Right lung (tissue), 10 donors: ENCODE measurements at places on chromosomes 5 and 9. TPM values are rescaled to one million over a fixed set of nuclear protein-coding genes. Genes with fewer than 3 reads are reported as not detected.
A peak's percentile ranks its signal among the peaks of the same experiment; 100 is the strongest.

- no peak for DNase-seq
Observed at GRCh38 chr5:177288191-177288590, 15.3 kb downstream of the RAB24 start.

GRCh38 chr5:120446068-120446492 is 18.0 kb upstream of the PRR16 start:
- DNase-seq: peak; percentile 73

DNA sequence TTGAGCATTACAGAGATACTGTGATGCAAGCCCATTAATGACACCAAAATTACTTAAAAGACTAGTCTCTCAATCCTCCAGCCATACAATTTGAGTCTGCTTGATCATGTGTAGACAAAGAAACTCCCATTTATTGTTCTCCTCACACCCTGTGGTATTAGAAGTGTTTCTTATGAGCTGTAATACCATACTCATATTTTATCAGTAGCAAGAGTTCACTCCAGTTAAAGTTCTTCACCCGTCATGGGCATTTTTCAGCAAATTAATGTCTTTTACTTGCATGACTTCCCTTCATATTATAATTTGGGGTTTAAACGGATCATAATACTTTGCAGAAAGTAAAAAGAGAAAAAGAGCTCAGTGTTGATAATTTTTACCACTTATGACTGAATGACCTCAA is 242.9 kb downstream of the BNC2 start:
- DNase-seq: no peak

DNA sequence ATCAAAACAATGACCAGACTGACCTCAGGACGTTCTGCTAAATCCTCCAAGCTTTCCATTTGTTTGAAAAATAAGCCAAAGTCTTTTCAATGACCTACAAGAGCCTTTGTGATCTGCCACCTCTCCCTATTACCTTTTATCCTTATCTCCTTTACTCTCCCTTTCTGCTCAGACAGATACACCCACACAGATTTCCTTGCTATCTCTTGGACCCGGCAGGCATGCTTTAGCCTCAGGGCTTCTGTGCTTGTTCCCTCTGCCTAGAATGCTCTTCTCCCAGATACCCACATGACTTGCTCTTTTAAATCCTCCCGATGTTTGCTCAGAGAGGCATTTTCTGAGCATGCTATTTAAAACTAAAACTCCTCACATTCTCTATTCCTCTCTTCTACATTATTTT is 8.9 kb upstream of the ELOVL7 start:
- DNase-seq: no peak

DNA sequence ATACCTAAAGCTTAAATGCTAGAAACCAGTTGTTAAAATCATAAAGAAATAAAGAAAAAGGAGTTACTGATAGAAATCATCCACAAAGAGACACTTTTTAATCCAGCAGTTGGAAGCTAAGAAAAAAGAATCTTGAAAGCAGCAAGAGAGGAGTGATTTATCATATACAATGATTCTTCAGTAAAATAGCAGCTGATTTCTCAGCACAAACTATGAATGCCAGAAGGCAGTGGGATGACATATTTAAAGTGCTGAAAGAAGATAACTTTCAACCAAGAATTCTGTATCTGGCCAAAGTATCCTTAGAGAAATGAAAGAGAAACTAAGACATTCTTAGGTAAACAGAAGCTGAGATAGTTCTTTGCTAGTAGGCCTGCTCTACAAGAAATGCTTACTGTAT is 366.0 kb downstream of the HTR1A start:
- no peak for DNase-seq

GRCh38 chr5:157288405-157289163 is 22.7 kb downstream of the CYFIP2 start:
- DNase-seq: no peak

DNA sequence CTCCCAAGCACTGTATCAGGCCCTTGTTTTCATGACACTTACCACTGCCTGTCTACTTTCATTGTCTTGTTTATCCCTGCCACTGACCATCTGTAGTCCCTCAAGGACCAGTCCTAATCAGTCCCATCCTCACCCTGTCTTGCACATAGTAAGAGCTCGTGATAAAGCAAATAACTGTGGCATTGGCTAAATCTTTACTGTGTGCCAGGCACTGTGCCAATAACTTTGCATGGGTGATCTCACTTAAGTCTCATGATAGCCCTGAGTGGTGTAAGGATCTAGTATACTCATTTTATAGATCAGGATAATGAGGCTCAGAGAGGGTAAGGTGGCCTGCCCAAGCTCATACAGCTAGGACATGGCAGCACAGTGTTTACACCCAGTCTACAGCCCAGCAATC is 5.6 kb downstream of the CDX1 start:
- no peak for DNase-seq

- no peak for DNase-seq
Observed at GRCh38 chr5:111584651-111585050, 72.3 kb upstream of the STARD4 start.

DNA sequence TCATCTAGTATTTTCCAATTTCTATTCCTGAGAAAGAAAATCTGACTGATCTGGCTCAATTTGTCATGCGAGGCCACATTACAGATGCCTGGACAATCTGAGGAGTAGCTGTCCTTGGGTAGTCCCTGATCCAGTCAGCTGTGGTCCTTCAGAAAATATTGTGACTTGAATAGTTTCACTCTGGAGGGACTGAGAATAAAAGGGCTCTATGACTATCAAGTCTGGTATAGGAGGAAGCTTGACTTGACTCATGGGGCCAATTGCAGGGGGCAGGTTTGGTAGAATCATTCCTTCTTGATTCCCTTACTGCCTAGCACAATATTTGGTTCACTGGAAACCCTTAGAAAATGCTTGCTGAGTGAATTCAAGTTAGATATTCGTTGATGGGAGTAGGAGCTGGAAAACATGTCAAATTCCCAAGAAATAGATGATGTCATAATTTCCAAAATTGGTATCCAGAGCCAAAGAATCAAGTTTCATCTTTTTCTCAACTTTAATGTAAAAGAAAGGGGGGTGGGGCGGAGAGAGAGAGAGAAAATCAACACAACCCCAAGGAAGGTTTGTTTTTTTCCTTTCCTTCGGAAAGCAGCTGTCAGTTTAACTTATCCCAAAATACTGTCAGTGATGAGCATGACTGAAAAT is 32.4 kb upstream of the STX17 start:
- no peak for DNase-seq

GRCh38 chr5:50962934-50963872 is 296.8 kb downstream of the PARP8 start:
- peak; percentile 57 for DNase-seq

GRCh38 chr9:89461265-89461664 is 36.6 kb downstream of the SEMA4D start:
- no peak for DNase-seq

DNA sequence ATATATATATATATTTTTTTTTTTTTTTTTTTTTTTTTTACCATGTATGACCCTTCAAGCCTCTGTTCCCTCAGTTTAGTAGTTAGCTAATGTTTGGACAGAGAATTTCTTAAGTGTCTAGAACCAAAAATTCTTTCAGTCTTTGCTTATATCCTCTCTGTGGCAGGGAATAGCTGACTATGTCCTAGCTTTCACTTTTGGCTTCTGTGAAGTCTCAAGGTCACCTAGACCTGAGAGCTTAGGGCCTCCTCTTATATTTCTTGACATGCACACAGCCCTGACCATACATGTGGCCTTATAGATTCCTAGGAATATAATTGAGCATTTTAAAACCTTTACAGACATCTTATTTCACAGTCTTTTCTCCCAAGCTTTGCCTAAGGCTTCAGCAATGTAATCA is 930.8 kb upstream of the CDH9 start:
- DNase-seq: no peak

DNA sequence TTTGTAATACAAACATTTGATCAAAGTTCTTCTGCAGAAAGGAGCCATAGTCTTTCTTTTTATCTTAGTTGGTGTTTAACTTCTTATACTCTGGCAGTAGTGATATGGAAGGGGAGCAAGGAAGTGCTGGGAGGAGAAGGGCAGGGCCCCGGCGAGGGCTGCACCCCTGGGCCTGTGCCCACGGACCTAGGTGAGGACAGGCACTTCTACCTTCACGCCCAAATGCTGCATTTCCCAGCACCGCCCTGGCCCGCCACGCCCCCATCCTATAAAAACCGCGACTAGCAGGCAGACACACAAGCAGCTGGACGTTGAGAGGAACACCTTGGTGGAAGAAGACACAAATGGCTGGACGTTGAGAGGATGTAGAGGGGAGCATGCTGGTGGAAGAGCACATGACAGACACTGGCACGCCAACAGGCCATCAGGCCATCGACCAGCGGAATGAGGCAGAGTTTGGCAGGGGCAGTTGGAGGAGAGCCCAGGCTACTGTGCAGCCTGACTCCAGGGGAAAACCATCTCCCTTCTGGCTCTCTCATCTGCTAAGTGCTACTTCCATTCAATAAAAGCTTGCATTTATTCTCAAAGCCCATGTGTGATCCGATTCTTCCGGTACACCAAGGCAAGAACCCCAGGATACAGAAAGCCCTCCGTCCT is 81.5 kb upstream of the C9orf72 start:
- DNase-seq: no peak

- no peak for DNase-seq
Observed at GRCh38 chr9:128005923-128006322, 25.1 kb upstream of the EEIG1 start.

DNA sequence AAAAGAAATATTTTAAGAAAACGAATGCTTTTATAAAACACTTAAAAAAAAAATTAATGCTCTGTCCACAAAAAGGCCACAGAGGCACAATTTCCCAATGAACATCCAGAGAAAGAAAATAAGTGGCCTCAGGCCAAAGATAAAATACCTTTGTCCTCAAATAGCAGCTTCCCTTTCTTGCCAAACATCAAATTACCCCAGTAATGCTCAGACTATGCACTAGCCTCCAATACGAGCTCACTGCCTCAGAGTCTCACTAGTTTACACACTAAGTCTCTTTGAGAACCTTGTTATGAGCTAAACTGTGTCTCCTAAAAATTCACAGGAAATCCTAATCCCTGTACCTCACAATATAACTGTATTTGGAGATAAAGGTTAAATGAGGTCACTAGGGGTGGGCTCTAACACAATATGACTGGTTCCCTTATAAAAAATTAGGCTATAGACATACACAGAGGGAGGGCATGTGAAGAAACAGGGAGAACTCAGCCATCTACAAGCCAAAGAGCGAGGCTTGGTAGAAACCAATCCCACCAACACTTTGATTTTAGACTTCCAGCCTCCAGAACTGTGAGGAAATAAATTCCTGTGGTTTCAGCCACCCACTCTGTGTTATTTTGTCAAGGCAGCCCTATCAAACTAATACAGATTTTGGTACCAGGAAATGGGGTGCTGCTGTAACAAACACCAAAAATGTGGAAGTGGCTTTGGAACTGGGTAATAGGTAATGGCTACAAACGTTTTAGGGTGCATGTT is 4.4 kb downstream of the MPDZ start:
- DNase-seq: no peak

GRCh38 chr5:6745706-6746222 is 32.5 kb downstream of the TENT4A start:
- DNase-seq: peak; percentile 29

GRCh38 chr5:174489920-174490597 is 234.3 kb upstream of the MSX2 start:
- no peak for DNase-seq

- DNase-seq: no peak
Observed at GRCh38 chr5:61371474-61371873, 39.4 kb downstream of the ZSWIM6 start.

- no peak for DNase-seq
Observed at GRCh38 chr5:145587710-145588109, 247.4 kb downstream of the PRELID2 start.

DNA sequence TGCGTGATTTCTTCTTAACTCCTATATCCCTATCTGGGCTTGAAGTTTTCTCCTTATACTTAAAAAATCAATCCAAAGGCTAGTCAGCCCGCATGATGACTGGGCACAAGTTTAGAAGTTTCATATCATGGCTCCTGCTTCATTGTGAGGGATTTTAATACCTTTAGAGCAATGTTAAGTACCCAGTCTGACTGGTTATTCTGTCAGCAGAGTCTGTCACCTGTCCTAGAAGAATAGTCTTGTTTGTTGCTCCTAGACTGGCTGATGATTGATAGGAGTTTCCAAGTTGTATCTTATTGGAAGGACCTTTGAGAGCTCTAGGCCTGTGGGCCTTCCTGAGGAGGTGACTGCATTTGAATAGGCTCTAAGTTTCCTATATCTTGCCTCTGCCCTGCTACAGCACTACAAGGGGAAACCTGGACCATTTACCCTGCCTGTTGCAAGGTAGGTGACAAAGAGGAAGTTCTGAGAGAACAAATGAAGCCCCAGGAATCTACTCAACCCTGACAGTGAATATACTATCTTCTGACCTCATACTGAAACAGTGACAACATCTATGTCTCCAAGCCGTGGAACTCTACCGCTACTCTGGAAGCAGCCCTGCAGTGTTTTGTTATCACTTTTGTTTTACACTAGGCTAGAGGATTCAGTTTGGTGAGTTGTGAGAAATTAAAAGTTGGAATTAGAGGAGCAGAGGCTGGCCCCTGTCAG is 66.5 kb downstream of the F2RL2 start:
- DNase-seq: no peak

GRCh38 chr5:75640826-75641225 is 29.6 kb downstream of the ANKDD1B start:
- no peak for DNase-seq

- no peak for DNase-seq
Observed at GRCh38 chr5:85263125-85263524, 878.4 kb upstream of the EDIL3 start.

DNA sequence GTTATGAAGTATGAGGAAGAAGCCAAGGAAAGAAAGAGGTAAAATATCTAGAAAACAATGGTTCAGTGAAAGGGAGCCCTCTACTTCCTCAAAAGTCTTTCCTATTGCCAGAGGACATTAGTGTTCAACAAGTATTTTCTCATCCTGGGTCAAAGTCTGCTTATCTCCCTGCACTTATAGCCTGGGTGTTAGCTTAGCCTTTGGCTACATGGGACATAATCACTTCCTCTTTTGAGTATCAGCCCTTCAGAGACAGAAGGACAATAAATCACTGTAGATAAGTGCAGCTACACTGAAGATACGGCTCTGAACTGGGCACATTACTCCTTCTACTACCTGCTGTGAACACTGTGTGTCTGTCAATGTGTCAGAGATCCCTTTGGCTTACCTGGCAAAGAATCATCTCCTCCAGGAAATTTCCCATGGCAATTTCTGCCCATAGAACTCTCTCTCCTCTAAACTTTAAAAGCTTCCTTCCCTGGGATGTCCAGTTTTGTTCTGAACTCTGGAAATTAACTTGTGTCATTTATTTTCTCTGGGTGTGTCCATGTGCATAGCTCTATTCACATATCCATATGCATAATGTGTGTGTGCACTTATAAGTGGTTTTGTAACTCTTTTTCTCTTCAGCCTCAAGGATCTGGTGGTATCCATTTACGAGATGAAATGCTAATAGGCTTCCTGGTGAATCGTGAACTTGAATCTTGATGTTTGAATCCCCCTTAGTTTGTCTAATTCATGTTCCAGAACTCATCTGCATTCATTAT is 30.0 kb upstream of the RECK start:
- no peak for DNase-seq

GRCh38 chr5:93304456-93305250 is 276.4 kb downstream of the NR2F1-AS1 start:
- DNase-seq: peak; percentile 64

The KCNV2 gene
- polyA plus RNA-seq: 0.19 TPM

The CCL27 gene
- polyA plus RNA-seq: 0.96 TPM

The STOM gene
- polyA plus RNA-seq: 97.4 TPM

The KIAA1958 gene
- 14.7 TPM for polyA plus RNA-seq

The FCN2 gene
- polyA plus RNA-seq: 0.20 TPM

The ESM1 gene
- polyA plus RNA-seq: 6.3 TPM

The ASPN gene
- 13.9 TPM for polyA plus RNA-seq

The LIFR gene
- 113 TPM for polyA plus RNA-seq

The GPRIN1 gene
- polyA plus RNA-seq: 1.2 TPM

The MCC gene
- 14.3 TPM for polyA plus RNA-seq

The PTGER4 gene
- 3.6 TPM for polyA plus RNA-seq

The SLCO6A1 gene
- not detected for polyA plus RNA-seq
